Stimulated activated CD4-positive, alpha-beta T cell treated with anti-CD3 and anti-CD28 coated beads, Interleukin-15, amount 100 ng/mL, for 1 hour (primary cell): ENCODE measurements at places on chromosomes 7 and 10.

- no peak for DNase-seq
Measured at GRCh38 chr10:129626309-129626708, 159.3 kb downstream of the MGMT start.

DNA sequence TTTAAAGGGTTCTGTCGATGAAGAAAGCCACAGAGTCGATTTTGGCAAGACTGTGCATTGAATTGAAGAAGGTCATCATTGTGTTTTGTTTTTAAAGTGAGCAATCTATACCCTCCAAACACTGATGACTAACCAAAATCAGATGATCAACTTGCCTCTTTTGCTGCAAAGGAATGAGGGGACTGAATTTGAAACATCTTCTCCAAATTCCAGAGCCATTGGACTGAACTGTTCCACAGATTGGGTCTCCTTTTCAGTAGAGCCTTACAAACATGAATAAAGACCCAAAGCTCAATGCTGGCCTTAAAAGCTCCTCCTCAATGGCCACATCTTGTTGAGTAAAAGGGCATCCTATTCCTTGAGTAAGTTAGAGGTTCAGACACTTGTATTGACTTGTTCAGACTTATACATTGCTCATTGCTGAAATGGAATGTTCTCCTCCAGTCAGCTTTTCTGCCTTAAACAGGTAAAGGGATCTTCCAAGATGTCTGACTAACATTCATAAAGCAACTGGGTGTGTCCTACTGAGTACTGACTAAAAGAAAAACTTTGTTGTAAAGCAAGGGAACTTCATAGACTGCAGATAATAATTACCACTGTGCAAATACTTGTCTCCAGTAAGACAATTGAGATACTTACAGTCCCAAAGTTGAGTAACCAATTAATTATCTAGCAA is 630.6 kb downstream of the KCNMA1 start:
- no peak for DNase-seq

DNA sequence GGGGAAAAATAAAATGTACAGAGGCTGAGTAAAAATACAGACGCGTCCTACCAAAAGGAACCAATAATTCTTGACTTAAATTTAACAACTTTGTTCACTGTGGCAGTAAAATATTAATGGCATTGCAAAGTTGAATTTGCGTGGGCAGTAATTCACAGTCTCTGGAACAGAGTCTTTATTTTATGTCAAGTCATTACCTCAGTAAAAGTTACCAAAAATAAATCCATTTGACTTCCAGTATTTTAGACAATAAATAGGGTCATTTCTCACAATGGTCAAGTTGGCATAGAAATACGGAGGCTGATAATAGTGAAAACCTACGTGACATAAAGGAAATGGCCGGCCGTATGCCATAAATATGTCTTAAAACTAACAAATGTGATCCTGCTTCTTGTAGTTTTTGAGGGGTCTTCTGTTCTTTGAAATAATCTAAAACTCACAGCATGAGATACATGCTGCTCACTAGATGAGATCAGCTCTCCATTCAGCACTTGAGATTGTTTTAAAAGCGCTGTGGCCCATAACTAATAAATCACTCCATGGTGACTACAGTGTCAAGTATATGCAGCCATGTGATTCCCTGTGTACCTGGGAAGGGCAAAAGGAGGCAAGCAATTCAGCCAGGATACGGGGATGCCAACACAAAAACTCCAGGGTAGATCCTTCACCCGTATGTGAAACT is 75.3 kb downstream of the DOCK4 start:
- no peak for DNase-seq

DNA sequence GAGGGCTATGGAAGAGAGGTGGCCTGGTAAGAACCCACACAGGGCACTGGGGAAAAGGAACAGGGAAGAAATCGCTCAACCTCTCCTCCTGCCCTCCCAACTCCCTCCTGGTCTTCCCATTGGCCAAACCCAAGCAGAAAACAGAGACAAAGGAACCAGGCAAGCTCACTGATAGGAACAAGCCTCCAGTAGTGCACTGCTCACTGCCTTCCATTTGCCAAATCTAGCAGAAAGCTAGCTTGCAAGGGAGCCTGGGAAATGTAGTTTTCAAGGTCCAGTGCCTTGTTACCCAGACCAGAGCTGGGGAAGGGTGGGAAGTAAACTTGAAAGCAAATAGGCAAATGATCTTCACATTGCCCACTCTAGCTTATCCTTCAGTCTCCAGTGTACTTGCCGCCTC is 556.1 kb upstream of the AUTS2 start:
- DNase-seq, result no peak

GRCh38 chr7:69245646-69246045 is 352.6 kb upstream of the AUTS2 start:
- no peak for DNase-seq

DNA sequence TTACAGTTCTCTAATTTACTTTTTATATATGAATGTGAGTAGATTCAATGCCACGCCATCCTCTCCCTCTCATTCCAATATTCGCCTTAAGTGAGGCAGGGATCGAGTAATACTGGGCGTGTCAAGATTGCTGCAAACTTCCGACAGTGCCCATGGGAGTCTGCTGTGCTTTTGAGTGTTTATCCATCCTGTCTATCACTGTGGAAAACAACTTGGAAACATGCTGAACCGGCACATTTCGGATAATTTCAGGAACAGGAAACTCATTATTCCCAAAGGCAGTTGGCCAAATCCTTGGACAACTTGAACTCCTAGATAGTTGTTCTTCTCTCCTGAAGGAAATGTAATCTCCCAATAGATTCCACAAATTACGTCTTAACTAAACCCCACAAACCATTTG is 28.5 kb downstream of the PIP4K2A start:
- DNase-seq, result no peak

DNA sequence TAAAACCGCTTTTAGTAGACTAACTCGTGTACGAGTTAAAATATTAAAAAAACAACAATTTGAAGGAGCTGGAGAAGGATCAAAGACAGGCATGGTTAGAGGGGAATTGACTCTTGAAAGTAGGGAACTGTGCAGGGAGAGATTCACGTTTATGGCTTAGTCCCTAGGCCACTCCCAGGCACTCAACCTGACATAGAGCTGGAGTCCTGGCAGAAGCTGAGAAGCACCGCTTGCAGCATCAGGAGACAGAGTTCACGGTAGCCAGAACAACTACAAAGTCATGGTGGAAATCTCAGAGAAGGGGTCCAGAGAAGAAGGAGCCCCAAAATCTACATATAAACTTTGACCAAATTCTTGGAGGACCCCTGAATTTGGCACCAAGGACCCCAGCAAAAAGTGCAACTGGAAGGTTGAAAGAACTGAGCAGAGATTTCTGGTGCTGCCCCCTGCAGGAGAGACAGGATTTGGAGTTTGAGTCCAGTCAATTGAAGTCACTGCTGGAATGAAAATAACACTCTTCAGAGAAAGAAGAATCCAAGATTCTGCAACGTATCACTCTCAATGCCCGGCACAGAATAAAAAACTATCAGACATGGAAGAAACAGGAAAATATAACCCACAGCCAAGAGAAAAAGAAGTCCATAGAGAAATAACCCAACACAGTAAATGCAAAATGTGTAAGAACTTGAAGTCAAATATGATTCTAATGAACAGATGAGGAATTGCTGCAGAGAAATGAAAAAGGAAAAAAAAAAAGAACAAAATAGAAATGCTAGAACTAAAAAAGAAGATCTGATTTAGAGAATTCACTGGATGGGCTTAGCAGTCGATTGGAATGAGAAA is 493.3 kb upstream of the PODXL start:
- DNase-seq, result no peak

GRCh38 chr10:129960481-129961156 is 3.5 kb downstream of the EBF3 start:
- no peak for DNase-seq

GRCh38 chr7:36280840-36281812 is 108.5 kb upstream of the ANLN start:
- DNase-seq, result no peak

- no peak for DNase-seq
Measured at GRCh38 chr10:100447663-100448062, 15.1 kb upstream of the WNT8B start.

- DNase-seq, result no peak
Measured at GRCh38 chr10:44153918-44154670, 230.8 kb downstream of the CXCL12 start.
